EH (cell line): ENCODE measurements at places on chromosomes 1 and 21.

GRCh38 chr1:31959521-31960340, 21.6 kb upstream of the PTP4A2 start:
- DNase-seq, result no peak

DNA sequence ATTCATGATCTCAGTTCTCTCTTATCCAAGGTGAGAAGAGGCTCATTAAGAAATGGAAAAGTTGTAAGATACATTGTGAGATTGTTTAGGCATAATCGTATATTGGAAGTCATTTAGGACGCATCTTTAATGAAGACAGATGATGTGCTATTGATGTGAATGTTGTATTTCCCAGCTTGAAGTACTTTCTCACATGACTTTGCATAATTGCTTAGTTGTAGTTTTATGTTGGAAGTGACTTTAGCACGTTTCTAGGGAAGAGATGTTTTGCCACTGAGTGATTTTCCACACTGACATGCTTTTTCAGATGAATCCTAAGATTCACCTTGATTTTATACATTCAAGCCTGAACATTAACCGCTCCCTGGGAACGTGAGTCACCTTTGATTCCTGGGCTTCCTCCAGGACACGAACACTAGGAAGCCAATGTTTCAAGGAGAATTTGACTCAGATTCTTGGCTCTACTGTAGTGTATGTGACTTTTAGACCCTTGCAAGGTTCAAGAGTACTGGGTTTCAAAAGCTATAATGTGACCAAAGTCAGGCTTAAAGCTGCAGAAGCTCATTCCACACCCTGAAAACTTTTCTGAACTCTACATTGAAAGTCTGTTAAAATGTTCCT, 27.9 kb downstream of the ANGEL2 start:
- peak; percentile 54 for DNase-seq

GRCh38 chr1:51669816-51670215, 52.9 kb downstream of the OSBPL9 start:
- DNase-seq, result no peak

DNA sequence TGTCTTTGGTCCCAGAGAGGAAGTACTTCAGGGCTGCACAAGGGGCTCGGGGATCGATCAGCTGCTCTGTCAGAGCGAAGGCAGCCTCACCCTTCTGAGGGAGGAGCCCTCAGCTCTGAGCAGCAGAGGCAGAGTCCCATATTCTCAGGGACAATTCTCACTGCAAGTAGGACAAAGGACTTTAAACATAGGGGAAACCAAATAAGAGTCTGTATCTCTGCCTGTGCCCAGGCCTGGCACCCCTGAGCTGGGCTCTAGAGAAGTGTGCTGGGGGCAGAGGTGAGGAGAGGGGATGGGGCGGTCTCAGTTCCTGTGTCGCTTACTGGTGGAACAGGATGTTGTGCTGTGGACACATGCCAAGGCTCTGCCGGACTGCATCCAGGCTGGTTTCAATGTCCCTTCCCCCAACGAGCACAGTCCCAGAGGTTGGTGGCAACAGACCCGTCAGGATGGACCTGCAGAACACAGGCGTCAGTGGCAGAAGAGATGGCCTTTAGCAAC, 76.6 kb downstream of the ABCA4 start:
- no peak for DNase-seq

- DNase-seq, result peak; percentile 97
These were observed 135.5 kb downstream of the TGFB2 start for GRCh38 chr1:218480588-218481099.

GRCh38 chr21:28402616-28402989, 590.1 kb downstream of the LTN1 start:
- peak; percentile 20 for DNase-seq

DNA sequence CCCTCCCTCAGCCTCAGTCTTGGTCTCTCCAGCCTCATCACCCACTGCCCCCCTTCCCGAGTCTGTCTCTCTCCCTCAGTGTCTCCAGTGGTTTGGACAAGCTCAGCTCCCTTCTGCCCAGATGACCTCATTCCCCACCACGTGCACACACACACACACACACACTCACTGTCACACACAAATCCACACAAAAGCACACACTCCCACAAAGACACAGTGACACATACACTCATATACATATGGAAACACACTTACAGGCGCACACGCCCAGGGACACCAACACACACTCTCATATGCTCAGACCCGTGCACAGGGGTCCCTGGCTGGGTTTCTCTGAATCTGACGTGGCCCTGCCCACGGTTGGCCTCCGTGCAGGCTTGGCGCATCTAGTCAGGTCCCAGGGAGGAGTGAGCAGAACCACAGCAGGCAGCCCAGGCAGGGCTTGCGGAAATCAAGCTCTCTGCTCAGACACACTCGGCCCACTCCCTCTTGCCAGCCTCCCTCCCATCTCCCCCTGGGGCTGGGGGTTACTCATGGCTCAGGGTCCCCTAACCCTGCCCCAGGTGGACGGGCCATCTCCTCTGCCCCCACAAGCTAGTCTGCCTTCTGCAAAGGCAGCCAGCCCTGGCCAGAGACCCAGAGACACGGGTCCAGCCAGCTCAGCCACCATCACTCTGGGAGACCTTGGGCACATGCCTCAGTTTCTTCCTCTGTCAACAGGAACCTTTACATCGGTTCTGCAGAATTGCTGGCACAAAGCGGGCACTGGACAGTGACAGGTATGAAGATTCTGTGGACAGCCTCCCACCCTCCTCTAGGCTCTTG, 38.5 kb upstream of the FAM131C start:
- peak; percentile 72 for DNase-seq

DNA sequence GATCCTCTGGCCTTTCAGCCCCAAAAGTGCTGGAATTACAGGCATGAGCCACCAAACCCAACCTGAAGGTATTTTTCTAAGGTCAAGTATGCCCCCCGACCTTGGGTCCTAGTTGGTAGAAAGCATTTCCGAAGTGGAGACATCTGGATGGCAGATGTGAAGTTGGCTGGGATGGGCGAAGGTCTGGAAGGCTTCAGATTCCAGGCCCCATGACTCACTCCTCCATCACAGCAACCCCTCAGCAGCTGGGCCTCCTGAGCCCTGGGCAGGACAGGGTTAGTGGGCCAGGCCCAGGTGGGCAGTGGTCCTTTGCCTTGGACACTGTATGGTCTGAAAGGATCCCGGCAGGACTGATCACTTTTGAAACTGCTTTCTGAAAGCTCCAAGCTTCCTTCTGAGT, 23.3 kb downstream of the NAV1 start:
- peak; percentile 97 for DNase-seq

DNA sequence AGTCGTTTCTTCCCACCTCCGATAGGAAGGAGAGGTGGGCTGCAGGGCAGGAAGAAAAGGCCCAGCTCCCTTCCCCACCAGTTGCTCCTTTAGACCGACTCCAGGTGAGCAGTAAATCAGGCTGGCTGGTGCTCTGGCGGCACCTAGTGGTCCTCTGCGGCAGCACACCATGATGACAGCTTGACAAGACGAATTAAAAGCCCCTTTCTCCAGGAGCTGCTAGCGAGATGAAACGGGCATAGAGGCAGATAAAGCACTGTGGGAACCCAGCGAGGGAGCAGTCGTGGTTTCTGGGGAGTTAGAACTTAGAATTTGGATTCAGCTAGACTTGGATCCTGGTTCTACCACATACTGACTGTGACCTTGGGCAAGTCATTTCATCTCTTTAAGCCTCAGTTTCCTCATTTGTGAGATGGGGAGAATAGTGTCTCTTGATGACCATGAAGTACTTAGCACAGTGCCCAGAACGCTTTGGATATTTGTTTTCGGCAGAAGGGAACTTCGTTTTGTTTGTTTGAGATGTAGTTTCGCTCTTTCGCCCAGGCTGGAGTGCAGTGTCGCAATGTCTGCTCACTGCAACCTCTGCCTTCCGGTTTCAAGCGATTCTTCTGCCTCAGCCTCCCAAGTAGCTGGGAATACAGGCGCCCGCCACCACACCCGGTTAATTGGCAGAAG, 21.8 kb upstream of the COL9A2 start:
- DNase-seq, result peak; percentile 76

- DNase-seq, result peak; percentile 71
These were observed 18.2 kb upstream of the MSTO1 start for GRCh38 chr1:155591770-155592169.

GRCh38 chr1:17550729-17551584, 11.5 kb downstream of the ARHGEF10L start:
- peak; percentile 60 for DNase-seq

DNA sequence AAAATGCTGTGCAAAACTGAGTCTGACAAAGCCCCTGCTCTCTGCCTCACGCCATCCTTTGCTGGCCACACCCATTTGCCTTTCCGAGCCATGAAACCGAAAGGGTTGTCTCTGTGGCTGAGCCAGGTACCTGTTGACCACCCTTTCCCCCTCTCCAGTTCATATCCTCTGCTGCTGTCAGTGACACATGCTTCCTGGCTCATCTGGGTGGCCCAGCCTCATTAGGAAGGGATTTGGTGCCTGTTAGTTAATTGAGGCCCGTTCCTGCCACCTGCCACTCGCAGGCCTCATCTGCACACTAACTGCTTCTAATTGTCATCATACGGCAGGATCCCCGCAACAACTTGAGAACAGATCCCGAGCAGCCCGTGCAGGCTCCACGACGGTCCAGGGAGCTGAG, 79.2 kb downstream of the OLIG1 start:
- DNase-seq, result no peak

DNA sequence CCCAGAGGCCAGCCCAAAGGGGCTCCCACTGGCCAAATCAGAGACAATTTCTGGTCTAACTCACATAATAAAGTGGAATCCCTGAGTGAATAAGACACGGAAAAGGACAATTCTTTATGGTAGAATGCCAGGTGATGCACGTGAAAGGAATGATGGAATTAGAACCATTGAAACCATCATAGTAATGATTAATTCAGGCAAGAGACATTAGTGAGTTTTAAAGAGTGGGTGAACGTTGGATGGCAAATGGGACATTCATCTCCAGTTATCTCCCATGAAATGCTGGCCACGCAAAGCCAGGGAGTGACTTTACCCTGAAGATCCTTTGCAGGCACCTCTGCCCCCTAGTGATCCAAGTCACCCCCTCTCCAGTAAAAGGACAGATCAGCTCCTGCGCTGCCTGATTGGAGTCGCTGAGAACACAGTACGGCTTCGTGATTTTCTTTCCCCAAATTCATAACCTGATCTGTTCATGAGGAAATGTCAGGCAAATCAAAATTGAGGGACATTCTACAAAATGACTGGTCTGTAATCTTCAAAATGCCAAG, 87.5 kb downstream of the AJAP1 start:
- peak; percentile 56 for DNase-seq

- DNase-seq, result peak; percentile 22
These were observed 173.1 kb downstream of the HMCN1 start for GRCh38 chr1:185907246-185907645.

GRCh38 chr1:30609336-30609998, 113.9 kb downstream of the MATN1 start:
- DNase-seq, result no peak

- DNase-seq, result no peak
These were observed 27.8 kb downstream of the LRRC7 start for GRCh38 chr1:69595486-69595885.

- no peak for DNase-seq
These were observed 18.5 kb downstream of the TNFRSF1B start for GRCh38 chr1:12185036-12185917.

GRCh38 chr1:109762821-109763645, 690 bp downstream of the EPS8L3 start:
- DNase-seq, result peak; percentile 81

- no peak for DNase-seq
These were observed 6.8 kb upstream of the HAX1 start for GRCh38 chr1:154265586-154265985.
